ENCODE measurements at places on chromosomes 4 and X.

DNA sequence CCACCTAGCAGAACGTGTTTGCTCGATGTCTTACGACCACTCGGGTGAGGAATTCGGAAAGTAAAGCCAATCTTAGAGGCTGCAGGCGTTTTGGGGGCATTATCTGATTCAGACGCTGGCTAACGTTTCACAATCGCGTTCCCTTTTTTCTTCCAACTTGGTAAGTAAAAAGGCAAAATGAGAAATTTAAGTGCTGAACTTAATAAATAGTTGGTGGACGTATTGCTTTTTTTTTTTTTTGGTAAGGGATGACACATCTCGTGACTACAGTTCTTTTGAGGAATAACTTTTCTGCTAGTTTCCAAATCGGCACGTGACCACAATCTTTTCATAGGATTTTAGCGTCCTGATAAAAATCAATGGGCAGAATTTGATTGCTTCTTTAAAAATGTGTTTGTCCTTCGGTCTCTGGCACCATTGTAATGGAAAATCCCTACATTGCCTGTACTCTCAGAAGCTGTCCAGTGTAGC, 848 bp downstream of the RAB9A start:
- DNase-seq: no peak

DNA sequence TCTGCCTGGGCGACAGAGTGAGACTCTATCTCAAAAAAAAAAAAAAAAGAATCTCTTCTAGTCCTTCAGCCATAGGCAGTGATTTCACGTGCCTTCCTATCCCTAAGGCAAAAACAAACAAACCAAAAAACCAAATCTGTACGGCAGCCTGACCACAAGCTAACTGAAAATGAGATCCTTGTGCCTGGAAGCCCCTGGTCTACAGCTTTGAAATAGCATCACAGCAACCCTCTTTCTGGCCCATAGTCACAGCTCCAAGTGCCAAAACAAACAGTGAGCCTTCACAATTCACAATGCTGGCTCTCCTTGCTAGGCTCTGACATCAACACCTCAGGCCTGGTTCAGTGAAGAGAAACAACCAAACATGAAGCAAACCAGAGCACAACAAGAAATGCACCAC, 46.1 kb downstream of the TMEM150C start:
- no peak for DNase-seq

DNA sequence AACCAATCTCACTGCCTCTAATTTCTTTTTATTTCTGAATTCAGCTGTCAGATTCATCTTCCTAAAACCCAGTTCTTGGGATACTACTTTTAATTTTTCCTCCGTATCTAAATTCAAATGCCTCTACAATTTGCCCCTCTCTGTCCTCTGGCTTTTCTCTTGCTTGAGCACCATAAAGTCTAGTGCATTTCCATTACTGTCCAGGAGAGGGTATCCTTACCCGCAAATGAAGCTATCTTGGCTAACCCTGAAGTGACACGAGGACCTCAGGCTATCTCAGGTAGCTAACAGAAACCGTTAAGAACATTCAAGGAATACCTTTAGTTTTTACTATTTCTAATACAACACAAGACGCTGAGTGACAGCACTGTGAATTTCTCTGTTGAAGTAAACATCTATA, 49.4 kb upstream of the PRR32 start:
- DNase-seq: peak; percentile 57

DNA sequence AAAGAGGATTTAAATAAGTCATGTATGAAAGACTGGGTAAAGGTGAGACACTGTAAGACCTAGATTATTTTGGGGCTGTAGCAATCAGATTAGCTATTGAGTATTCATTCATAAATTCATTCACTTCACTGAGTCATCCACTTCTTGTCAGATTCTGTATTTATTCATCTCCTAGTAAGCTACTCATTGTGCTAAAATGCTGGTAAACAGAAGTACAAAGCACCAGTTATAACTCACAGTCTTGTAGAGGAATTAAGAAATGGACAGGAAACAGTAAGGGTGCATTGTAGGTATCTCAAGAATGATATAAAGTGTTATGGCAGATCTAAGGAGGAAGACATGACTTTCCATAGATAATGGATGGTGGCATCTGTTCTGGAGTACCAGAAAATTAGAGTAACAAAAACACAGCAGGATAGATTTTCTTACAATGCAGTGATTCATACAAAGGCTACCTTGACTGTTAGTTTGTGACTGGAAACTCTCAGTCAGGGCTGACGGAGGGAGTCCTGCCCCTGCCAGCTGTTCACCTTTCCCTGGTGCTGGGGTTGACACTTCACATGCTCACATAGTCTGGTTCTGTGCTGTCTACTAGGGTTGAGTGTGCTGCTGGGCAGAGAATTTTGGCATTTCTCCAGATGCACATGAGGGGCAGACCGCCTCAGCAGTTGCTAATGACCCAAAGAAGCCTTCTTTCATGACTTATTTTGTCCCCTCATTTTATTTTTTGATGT, 26.5 kb upstream of the HAND2 start:
- DNase-seq: no peak

GRCh38 chrX:323721-324628, 5.4 kb upstream of the GTPBP6 start:
- no peak for DNase-seq

GRCh38 chr4:68432320-68432719, 14.9 kb upstream of the TMPRSS11E start:
- DNase-seq: no peak

GRCh38 chr4:12852338-12853307, 631.5 kb downstream of the RAB28 start:
- DNase-seq: peak; percentile 28

DNA sequence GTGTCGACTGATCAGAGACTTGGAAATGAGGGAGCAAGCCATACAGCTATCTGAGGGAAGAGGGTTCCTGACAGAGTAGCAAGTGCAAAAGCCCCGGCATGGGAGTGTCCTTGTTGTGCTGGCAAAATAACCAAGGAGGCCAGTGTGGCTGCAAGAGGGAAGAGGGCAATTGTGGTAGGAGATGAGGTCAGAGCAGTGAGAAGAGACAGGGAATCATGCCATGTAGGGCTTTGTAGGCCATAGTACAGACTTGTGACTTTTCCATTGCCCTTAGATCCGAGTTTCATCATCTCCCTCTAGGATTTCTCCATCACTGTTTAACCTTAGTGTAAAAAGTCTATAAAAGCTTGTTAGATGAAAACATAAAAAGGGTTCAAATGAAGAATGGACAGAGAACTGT, 76.2 kb downstream of the DOCK11 start:
- DNase-seq: no peak

GRCh38 chr4:118825799-118826198, 10.1 kb downstream of the SEC24D start:
- no peak for DNase-seq

GRCh38 chr4:183408796-183409195, 35.6 kb upstream of the CDKN2AIP start:
- DNase-seq: no peak

DNA sequence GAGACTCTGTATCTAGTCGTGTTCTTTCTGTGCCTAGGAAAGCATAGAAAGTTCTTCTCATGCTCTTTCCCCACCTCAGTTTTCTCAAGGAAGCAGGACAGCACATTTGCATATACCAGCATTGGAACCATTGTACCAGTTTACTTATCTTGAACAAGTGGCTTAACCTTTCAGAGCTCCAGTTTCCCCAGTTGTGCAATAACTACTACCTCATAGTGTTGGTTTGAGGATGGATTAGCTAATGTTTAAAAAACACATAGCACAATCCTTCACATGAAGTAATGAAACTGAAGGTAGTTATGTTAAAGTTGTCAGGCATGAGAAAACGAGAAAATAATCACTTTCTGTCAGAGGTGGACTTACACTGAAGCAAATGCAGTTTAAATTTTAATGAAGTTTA, 92.2 kb upstream of the H2AZ1 start:
- DNase-seq: no peak

DNA sequence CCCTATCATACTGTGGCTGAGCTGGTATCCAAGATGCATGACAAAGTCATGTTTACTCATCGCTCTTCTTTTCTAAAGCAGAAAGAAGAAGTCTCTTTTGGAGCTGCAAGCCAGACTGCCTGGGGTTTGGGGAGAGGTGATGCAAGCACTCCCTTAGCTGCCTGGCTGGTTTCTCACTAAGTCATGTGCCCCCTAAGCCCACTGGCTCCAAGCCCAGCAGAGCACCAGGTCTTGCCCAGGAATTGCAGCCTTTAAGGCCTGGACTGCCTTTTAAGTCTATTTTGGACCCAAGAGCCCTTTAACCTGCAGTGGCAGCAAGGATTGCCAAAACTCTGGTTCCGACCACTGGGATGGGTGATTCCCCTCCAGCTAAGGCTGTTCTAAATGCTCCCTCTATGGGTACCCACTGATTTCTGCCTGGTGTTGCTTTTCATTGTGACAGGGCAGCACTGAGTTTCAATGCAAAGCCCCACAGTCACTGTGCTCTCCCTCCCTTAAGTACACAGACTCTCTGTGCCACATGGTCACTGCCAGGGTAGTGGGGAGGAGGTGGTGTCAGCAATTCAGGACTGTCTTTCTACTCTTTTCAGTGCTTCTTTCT, 548.6 kb downstream of the TLL1 start:
- no peak for DNase-seq

GRCh38 chrX:17441965-17442364, 67.0 kb downstream of the NHS start:
- no peak for DNase-seq

- DNase-seq: no peak
Measured at GRCh38 chrX:5314148-5314547, 914.5 kb downstream of the NLGN4X start.

GRCh38 chr4:152619556-152619955, 60.2 kb downstream of the TMEM154 start:
- DNase-seq: no peak
